ENCODE measurements at places on chromosomes 7 and 10.

DNA sequence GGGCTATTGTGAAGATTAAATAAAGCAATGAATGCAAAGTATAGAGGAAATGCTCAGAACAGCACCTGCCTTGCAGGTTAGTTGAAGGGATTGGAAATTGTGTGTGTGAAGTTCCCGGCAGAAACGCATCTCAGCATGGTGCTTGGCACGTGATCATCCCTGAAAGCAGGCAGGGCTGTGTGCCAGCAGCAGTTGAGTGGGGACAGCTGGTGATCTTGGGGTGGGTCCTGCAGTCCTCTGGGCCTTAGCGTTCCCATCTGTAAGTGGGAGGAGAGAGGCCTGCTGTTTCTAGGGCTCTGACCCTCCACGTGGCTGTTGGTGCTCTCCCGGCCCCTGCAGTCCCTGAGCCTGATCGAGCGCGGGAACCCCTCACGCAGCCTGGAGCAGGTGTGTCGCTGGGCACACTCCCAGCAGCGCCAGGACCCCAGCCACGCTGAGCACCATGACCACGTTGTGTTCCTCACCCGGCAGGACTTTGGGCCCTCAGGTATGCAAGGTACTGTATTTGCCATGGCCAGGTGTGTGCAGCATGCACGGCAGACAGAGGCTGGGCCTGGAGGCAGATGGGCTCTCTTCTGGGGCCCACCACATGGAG lies 55.3 kb downstream of the TBATA start:
- DNase-seq = no peak

- DNase-seq = no peak
Measured at GRCh38 chr7:142089035-142089434, 22.5 kb upstream of the MGAM2 start.

DNA sequence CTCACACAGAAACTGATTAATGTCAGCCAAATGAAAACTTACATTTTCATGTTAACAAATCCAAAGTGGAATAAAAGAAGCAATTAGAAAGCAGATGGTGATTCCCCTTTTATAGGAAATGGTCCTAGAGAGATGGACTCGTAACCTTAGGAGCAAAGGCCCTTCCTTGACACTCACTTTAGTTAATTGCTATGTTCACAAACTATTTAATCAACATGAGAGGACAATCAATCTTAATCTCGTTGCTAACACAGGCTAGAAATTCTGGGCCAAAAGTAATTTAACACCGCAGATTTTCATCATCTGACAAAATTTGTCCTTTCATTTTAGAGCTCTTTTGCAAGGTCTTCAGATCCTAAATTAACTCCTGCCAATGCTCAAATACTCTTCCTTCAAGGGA lies 64.0 kb upstream of the DNAJB12 start:
- no peak for DNase-seq

DNA sequence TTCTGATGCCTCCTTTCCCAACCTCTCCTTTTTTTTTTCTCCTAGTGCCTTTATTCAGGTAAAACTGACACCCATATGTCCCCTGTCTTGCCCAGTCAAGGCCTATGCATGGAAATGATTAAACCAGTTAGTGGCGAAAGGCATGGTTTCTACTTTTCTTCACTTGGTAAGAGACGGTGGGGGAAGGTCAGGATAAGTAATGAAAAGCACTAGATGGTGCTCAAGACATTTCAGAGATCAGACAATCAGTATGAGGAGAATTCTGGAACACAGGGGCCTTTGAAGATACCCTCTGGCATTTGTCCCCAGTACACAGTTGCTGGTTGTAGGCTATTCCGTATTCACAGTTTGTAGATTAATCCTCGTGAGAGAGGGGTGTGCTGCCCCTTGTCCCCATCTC lies 121.2 kb downstream of the RTKN2 start:
- DNase-seq = no peak

DNA sequence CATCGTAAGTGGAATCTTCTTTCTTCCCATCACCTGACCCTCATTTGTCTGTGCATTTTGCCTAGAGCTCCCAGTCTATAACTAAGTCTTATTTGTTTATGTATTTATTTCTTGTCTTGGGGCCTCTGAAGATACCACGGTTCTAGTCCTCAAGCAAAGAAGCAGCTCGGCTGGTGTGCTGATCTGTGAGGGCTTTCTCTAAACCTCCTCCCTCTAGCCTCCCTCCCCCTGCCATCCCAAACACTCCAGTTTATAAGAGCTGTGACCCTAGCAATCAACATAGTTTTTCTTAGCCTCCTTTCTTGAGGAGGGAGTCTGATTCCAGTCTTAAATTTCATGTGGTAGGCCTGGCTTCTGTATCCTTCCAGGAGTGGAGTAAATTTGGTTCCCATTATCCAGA lies 15.7 kb upstream of the NDUFA5 start:
- DNase-seq = no peak

DNA sequence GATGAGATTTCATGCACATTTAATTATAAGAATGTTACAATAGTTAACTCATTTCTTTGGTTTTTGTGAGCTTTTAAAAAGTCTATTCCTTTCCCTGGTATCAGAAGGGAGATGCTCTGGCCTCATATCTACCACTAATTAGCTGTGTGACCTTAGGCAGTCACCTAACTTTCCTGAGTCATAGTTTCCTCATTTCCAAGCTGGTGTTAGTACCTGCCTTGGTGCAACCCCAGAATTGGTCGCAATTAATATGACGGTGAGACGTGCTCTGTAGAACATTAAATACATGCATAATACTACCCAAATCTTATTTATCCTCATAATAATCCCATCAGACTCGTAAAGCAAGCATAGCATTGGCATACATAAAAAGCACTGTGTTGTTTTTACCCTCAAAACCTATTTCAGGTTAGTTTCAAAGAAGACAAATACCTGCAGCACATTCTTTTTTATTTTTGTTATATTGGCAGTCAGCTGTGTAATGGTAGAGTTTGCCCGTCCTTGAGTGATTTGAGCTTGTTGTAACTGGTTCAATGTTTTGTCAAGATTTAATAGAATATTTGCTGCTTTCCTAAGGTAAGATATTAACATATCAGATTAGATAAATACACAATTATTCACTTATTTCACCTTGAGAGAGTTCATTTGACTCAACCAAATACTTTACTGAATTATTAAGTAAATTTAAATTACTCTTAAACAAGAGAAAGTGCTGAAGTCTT lies 31.0 kb upstream of the LAMB1 start:
- no peak for DNase-seq

DNA sequence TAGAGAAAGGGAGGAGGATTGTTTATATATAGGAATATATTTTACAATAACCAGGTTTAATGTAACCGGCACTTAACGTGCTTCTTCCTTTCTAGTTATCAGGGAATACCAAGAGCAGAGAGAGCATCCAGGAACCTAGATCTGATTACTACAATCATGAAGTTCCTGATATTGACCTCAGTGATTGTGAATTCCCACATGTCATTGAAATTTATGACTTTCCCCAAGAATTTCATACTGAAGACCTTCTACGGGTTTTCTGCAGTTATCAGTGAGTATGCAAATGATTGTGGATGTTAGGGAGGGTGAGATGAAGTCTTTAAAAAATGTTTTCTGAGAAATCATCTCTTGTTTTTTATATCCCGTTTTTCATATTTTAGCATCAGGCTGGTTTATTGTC lies 36.6 kb downstream of the LOXL4 start:
- DNase-seq = no peak

Measured in SW 1271 (cell line).